ENCODE measurements at places on chromosomes 4 and X.

GRCh38 chrX:153709726-153710674 is 14.2 kb downstream of the BCAP31 start:
- DNase-seq: no peak

DNA sequence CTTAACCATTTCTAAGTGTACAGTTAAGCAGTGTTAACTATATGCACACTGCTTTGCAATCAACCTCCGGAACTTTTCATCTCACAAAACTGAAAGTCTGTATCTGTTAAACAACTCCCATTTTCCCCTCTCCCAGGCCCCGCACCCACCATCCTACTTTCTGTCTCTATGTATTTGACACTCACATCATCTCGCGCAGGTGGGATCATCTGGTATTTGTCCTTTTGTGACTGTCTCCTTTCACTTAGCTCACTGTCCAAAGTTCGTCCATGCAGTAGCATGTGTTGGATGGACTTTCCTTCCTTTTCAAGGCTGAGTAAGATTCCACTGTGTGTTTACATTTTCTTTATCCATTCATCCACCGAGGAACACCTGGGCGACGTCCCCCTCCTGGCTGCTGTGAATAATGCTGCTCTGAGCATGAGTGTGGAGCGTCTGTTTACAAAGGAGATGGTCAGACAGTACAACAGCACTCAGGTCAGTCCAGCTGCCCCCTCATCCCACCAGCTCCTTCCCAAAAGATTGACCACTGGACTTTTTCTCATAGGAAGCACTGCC is 39.8 kb downstream of the DCTD start:
- no peak for DNase-seq

DNA sequence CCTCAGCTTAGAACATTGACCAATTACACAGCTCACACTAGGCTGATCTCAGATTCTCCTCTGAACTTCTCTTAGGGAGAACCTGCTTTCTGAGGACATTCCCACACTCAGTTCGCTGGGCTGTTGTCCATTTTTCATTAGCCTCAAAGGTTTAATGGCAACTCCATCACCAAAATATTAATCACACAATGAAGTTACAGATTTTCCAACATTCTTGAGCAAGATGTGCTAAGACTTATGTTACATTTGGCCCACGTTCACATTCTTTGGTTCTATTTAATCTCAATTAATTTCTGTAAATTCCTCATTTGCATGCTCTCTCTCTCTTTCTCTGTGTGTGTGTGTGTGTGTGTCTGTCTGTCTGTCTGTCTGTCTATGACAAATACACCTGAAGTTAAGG is 82.3 kb upstream of the EDNRA start:
- no peak for DNase-seq

DNA sequence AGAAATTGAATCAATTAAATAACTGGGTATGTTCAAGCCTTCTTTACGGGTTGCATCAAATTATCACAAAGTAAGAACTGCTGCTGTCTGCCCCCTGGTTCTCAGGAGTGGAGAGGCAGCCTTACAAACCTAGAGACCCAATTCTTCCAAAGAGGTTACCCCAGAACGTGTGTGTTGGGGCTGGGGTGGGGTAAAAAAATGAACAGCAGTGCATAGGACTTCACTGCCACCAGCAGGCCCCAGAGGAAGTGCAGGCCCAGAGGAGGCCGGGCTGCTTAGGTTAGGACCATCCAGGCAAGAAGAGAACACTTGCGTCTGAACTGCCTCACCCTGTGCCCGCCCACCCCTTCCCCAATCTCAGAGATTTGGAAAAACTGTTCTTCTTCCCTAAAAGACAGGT is 1.5 kb upstream of the NWD2 start:
- peak; percentile 10 for DNase-seq

- no peak for DNase-seq
Measured at GRCh38 chrX:107706309-107706708, 69.3 kb downstream of the TSC22D3 start.

- DNase-seq: peak; percentile 82
Measured at GRCh38 chr4:85147481-85148076, 181.1 kb upstream of the WDFY3 start.

All from hematopoietic multipotent progenitor cell treated with erythropoietin and hydrocortisone succinate and interleukin-3 and kit ligand, for 4 days (in vitro differentiated cells).